ENCODE measurements at places on chromosomes 6 and 20.

GRCh38 chr20:32667027-32667426 lies 6.7 kb downstream of the C20orf203 start:
- DNase-seq: no peak

DNA sequence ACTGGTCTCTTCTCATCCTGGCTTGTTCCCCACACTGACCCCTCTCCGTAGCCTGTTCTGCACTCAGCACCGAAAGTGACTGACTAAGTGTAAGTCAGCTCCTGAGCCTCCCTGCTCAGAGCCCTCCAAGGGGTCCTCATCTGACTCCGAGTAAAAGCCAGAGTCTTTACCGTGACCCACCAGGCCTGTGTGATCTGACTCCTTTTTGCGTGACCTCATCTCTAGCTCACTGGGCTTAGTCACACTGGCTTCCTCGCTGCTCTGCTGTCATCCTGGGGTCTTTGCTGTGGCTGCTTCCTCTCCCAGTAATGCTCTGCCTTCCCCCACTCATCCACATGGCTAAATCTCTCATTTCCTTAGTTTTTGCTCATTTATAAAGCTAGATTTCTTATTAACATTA lies 116.6 kb downstream of the PLCB4 start:
- DNase-seq: peak; percentile 65

GRCh38 chr6:99521633-99522151 lies 6.5 kb upstream of the USP45 start:
- DNase-seq: peak; percentile 86

- DNase-seq: peak; percentile 10
Measured at GRCh38 chr6:70103798-70104197, 199.1 kb downstream of the COL9A1 start.

DNA sequence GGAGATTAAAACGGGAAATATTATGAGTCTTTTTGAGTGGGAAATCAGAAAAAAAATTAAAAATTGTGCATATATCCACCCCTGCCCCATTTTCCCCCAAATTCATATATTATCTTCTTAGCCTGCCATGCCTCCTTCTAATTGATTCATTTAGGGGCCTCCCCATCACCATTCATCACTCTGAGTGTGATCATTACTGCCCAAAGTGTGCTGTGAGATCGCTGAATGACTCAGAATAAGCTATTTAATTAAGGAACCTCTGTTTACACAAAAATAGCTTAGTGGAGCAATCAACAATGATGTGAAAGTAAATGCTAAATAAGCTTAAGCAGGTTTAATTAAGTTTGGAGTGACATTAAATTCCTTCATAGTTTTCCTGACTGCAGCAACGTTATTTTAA lies 645.5 kb downstream of the GRIK2 start:
- no peak for DNase-seq

- peak; percentile 41 for DNase-seq
Measured at GRCh38 chr6:88840796-88841539, 122.5 kb downstream of the RNGTT start.

Data from iris pigment epithelial cell (primary cell).